Stromal cell of bone marrow (primary cell): ENCODE measurements at places on chromosomes 3 and 15.

DNA sequence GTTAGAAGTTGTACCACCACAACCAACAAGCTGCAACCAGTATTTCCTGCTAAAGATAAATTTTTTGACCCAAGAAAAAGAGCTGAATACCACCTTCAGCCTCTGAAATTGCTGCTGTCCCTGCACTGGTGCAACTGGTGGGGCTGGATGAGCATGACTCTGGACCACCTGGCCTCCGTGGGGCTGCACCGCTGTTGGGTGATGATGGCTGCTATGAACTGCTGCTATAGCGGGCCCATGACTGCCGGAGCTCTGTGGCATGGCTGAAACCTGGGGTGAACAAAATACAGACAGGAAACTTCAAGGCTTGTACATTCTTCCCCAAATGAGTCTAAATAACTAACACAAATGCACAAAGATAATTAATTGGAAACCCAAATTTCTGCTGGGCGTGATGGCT, 28.9 kb downstream of the SIN3A start:
- DNase-seq = no peak

DNA sequence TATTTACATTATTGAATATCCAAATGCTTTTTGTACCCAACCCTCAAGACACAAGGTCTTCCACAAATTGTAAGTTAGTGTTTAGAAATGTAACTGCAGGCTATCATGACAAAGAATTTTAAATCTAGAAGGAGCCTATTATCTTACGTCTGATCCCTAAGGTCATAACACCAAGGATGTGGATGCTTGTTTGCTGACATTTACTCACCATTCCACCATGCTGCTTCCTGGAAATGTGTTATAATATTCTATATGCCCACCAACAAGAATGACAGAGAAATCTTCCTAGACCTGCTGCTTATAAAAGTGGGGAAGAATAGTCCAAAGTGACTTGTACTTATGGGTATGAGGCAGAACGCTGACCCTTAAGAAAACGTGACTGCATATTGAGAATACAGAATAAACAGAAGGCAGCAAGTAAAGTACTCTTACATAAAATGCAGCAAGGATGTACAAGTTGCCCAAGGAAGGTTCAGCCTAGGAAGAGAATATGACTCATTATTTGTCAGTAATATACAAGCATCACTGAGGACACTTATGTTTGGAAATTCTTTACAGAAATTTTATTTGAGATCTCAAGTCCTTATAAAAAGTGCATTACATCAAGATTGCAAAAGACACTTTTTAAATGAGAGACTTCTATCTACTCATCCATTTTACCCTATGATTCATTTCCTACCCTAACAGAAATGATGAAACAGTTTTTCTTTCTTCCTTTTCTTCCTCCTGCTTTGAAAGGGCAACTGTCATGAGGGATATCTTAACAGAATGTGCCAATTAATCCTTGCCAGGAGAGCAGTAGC, 59.6 kb downstream of the ESYT3 start:
- DNase-seq = peak; percentile 72

GRCh38 chr3:154125378-154126030, 4.3 kb downstream of the ARHGEF26 start:
- DNase-seq = no peak

DNA sequence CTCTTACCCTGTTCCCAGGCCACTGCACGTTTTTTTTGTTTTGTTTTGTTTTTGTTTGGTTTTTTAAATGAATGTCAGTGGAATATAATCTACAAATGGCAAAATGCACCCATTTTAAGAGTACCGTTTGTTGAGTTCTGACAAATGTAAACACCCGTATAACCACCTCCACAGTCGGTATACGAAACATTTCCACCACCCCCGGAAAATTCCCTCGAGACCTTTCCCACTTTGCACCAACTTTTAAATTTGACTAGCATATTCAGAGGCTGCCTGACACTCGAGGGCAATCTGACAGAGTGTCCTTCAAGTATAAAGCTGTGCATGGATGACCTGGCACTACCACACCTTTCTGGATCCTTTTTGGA, 613 bp upstream of the ARHGEF3 start:
- DNase-seq = no peak

DNA sequence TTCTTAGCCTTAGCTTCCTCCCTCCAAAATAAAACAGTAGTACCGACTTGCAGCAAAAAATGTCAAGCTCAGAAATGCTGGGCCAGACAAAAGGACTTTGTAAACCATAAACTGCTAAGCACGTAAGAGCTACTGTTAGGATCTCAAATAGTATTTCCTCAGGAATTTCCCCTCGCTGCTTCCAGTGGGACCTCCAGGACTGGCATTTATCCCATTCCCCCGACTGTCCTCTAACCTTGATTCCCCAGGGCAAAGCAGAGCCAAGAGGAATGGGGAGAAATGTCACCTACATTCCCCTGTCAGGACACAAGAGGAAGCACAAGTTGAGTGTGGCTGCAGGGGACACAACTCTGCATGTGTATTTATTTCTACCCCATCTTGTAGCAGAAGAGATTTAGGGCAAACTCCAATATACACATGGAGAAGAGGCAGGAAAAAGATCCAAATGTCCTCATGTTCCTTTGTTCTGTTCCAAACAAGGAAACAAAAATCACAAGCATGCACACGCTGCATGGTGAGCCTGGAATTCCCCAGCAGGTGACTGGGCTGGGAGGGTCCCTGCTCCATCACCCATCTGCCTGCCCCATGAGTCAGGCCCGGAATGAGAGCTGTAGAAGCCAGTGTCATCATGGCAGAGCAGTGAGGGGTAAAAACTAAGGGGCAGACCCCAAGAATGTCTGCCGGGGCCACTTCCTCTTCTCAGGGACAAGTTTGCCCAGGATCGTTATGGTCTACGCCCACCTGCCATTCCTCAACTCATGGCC, 4.2 kb downstream of the STOML1 start:
- DNase-seq = no peak

DNA sequence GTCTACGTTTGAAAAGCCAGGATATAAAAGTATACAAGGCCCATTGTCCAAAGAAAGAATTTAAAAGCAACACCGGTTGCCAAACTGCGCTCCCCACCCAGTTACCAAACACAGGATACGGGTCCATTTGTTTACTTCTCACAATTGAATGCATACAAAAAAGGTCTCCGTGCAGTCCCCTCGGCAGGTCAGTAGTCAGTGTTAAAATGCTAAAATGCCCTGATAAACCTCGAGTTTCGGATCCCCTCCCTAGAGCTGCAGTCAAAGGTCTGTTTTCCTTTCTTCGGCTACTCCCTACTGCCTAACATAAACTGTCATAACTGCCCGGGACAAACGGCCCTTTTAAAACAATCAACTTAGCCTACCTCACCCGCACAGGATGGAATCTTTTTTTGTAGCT, 534.6 kb downstream of the FOXP1 start:
- DNase-seq = no peak

- no peak for DNase-seq
Observed at GRCh38 chr3:127037021-127037400, 54.1 kb downstream of the PLXNA1 start.
